ENCODE measurements at places on chromosomes 5 and 9.

GRCh38 chr9:127426756-127427155, 2.6 kb downstream of the ZNF79 start:
- peak; percentile 46 for DNase-seq

GRCh38 chr5:40615586-40616170, 64.0 kb upstream of the PTGER4 start:
- no peak for DNase-seq

- DNase-seq: no peak
Observed at GRCh38 chr9:9142001-9142400, 1342.4 kb upstream of the DMAC1 start.

- DNase-seq: no peak
Observed at GRCh38 chr5:141560151-141560550, 58.6 kb downstream of the DIAPH1 start.

GRCh38 chr5:63697811-63698210, 264.4 kb downstream of the HTR1A start:
- no peak for DNase-seq

DNA sequence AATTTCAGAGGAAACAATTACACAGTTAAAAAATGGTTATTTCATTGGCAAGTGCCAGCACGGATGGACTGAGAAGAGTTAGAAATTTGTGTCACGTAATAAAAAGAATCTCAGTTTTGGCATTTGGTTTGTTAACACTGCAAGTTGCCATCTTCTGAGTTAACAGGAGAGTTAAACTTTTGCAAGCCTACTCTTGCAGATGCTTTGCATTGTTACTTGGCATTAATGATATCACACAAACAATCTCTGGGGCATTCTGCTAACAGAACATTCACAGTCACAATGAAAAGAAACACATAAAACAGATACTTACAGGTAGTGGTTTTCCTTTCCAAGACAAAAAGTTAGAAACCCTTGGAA, 647 bp downstream of the FREM1 start:
- DNase-seq: no peak

DNA sequence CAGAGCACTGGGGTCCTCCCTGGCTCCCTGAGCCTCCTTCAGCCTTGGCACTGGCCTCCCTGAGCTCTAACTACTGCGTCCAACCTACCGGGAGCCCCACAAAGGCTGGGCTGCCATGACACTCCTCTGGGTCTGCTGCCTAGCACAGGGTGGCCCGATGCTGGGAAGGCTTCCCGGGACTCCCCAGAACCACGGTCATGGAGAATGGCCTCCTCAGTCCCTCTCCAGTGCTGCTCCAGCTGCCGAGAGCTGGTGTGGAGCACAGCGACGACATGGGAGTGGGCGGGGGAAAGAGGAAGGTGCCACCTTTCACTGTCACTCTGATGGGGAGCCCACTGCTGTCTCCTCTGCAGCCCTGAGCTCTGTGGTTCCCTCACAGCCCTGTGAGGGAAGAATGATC, 61.5 kb upstream of the RNF130 start:
- DNase-seq: no peak

DNA sequence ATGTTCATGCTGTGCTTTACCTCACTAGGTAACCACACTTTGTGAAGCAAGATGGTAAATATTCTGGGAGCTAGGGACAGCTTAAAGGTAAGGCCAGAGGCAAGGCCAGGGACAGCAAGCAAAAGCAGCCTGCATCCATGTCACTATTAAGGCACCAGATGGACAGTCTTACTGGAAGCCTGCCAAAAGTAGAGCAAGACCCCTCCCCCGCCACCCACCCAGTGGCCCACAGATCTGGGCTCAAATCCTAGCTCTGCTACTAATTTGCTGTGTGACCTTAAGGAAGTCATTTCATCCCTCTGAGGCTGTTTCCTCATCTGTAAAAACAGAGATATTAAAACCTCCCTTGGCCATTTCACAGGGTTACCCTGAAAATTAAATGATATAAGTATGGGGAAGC, 13.2 kb upstream of the ERMP1 start:
- DNase-seq: no peak

- no peak for DNase-seq
Observed at GRCh38 chr5:133830281-133830680, 138.1 kb downstream of the C5orf15 start.

- no peak for DNase-seq
Observed at GRCh38 chr9:87686520-87687090, 39.3 kb upstream of the CTSL start.

- no peak for DNase-seq
Observed at GRCh38 chr5:159263569-159263905, 447 bp downstream of the UBLCP1 start.

DNA sequence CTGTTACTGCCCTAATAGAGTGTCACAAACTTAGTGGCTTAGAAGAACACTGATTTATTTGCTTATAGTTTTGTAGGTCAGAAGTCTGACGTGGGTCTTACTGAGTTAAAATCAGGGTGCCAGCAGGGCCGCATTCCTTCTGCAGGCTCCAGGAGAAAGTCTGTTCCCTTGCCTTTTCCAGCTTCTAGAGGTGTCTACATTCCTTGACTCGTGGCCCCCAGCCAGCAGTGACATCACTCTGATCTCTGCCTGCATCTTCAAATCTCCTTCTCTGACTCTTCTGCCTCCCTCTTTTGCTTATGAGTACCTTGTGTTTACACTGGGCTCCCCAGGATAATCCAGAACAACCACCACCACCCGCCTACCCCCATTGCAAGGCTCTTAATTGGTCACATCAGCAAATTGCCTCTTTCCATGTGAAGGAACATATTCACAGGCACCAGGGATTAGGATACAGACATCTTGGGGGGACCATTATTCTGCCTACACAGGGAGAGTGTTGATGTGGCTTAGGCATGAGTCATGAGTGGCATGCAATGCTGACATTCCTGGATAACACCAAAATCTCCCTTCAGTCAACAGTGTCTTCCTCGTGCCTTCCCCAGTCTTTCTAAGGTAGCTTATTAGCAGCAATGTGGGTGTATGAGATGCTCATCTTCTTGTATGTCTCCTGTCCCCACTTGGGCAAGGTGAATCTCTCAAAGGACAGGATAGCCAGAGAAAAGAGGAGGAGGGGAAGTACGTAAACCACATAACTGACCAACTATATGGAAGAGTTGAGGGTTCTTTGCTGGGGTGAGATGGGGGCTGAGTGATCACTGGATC, 24.4 kb downstream of the CYFIP2 start:
- DNase-seq: no peak

- no peak for DNase-seq
Observed at GRCh38 chr5:134432174-134432573, 20.5 kb upstream of the CDKN2AIPNL start.

- DNase-seq: no peak
Observed at GRCh38 chr5:157384971-157385709, 74.9 kb upstream of the NIPAL4 start.

- no peak for DNase-seq
Observed at GRCh38 chr9:101737705-101738565, 512 bp downstream of the GRIN3A start.

GRCh38 chr9:16013366-16013765, 460.5 kb downstream of the CCDC171 start:
- no peak for DNase-seq

- DNase-seq: no peak
Observed at GRCh38 chr5:55713871-55714270, 1.7 kb upstream of the SLC38A9 start.

- DNase-seq: no peak
Observed at GRCh38 chr9:2029666-2030170, 14.6 kb downstream of the SMARCA2 start.

GRCh38 chr9:37508135-37508833, 22.5 kb downstream of the POLR1E start:
- DNase-seq: no peak

- no peak for DNase-seq
Observed at GRCh38 chr5:98709681-98710080, 63.8 kb upstream of the RGMB start.

GRCh38 chr9:73962792-73963191, 534.3 kb upstream of the RORB start:
- DNase-seq: no peak

DNA sequence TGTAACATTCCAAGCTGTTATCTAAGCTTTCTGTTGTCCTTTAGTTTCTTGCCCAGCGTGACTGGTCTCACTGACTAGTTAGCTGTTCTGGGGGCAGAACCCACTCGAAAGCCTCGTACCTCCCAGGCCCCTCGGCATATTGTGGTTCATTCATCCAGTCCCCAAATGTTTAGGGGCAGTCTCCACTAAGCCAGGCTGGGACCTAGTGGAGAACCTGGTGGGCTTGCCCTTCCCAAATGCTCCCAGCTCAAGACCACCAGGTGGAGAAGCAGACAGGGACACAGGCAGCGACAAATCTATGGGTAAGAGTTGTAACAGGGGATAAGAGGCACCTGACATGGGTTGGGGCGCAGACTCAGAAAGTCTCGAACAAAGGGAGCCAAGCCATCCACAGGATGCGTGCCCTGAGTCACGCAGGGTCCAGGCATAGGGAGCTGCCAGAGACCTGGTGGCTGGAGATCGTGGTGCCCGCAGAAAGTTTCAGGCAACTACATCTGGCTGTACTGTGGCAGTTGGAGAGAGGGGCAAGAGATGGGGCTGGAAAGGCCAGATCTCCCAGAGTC, 851 bp upstream of the EEIG1 start:
- DNase-seq: no peak

GRCh38 chr5:10634562-10634961, 70.7 kb downstream of the ANKRD33B start:
- no peak for DNase-seq

- DNase-seq: no peak
Observed at GRCh38 chr5:66710557-66711088, 114.4 kb downstream of the MAST4 start.

- no peak for DNase-seq
Observed at GRCh38 chr5:160325716-160326115, 13.4 kb upstream of the CCNJL start.

- DNase-seq: no peak
Observed at GRCh38 chr9:82252116-82252515, 263.5 kb downstream of the SPATA31D1 start.

DNA sequence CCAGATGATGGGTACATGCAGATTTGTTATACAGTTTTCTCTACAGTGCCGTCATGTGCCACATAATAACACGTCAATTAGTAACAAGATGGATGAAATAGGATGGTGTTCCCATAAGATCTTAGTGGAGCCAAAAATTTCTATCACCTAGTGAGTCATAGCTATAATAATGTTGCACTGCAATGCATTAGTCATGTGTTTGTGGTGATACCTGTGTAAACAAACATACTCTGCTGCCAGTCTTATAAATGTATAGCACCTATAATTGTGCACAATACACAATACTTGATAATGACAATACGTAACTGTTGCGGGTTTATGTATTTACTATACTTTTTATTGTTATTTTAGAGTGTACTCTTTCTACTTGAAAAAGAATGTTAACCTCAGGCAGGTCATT, 865.4 kb downstream of the MAT2B start:
- no peak for DNase-seq

GRCh38 chr5:170885256-170885655, 23.4 kb downstream of the RANBP17 start:
- DNase-seq: no peak

DNA sequence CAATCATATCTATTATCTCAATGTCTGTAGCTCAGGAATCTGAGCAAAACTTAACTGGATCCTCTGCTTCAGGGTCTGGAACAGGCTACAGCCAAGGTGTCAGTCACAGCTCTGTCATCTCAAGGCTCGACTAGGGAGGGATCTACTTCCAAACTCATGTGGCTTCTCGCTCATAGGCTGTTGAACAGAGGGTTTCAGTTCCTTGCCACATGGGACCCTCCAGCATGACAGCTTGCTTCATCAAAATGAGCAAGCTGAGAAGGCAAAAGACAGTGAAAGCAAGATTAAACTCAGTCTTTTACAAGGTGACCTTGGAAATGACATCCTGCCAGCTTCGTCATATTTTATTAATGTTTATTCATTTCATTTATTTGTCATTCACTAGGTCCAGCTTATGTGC, 111.7 kb downstream of the GADD45G start:
- DNase-seq: no peak

GRCh38 chr5:178234750-178235587, 2.4 kb upstream of the PHYKPL start:
- peak; percentile 59 for DNase-seq

DNA sequence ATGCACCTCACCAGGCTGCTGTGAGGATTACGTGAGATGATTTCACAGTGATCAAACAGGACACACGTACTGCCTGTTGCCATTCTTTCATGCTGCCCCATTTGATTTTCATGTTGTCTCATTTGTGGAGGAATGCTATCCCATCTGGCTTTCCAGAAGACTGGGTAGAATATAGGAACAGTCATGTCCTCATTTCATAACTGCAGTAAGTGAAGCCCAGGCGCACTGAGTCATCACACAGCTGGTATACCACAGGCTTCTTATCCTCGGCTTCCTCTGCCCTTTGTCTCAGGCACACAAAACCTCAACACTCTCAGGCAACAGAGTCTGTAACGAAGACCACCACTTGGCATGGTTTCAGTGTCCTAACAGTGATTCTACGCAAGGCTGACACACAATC, 62.3 kb downstream of the LHFPL2 start:
- DNase-seq: no peak

DNA sequence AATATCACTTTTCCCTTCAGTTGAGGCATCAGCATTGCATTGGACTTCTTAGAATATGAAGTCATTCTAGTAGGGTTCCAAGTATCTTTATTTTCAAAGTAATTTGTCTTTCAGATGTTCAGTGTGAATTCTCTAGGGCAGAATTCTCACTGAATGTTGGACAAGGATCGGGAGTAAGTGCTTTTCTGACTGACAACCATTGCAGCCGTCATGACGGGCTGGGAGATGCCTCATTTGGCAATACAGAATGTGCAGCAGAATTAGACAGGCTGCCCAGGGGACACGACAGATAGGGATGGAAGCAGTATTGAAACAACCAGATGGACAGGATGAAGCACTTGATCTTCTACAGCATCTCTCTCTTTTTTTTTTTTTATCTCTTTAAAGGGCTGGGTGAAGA, 129.0 kb downstream of the ICE1 start:
- no peak for DNase-seq

DNA sequence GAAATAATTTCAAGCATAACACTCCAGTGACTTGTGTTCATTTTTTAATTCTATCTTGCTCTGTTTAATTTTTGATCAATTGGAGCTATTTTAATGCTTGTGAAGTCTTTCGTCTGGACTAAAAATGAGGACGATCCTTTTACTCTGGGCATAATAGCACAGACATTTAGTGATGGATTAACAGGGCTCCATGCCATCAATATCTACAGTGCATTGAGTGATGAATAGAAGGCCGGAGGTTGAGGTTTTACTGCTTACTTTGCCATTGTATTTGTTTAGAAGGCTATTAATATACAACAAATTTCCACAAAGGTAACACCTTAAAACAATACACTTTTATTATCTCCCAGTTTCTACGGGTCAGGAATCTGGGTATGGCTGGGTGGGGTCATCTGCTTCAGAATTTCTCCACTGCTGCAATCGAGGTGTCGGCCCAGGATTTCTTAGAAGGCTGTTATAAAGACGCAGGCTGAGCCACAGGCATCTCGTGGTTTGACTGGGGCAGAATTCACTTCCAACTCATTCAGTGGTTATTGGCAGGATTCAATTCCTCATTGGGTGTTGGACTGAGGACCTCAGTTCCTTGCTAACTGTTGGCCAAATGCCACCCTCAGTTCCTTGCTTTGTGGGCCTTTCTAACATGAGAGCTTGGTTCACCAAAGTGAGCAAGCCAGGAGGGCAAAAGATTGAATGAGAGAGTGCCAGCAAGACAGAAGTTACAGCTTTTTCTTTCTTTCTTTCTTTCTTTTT, 265.4 kb upstream of the VLDLR start:
- DNase-seq: no peak

Data from stimulated activated CD8-positive, alpha-beta memory T cell treated with anti-CD3 and anti-CD28 coated beads, Interleukin-7, amount 100 ng/mL, for 4 hours (primary cell).